IPS DF 19.7 (cell line): ENCODE measurements at places on chromosomes 12 and 14.

GRCh38 chr12:132415327-132416120 is 74.4 kb upstream of the FBRSL1 start:
- DNase-seq, result no peak

GRCh38 chr12:19052689-19053088 is 76.8 kb upstream of the PLEKHA5 start:
- no peak for DNase-seq

DNA sequence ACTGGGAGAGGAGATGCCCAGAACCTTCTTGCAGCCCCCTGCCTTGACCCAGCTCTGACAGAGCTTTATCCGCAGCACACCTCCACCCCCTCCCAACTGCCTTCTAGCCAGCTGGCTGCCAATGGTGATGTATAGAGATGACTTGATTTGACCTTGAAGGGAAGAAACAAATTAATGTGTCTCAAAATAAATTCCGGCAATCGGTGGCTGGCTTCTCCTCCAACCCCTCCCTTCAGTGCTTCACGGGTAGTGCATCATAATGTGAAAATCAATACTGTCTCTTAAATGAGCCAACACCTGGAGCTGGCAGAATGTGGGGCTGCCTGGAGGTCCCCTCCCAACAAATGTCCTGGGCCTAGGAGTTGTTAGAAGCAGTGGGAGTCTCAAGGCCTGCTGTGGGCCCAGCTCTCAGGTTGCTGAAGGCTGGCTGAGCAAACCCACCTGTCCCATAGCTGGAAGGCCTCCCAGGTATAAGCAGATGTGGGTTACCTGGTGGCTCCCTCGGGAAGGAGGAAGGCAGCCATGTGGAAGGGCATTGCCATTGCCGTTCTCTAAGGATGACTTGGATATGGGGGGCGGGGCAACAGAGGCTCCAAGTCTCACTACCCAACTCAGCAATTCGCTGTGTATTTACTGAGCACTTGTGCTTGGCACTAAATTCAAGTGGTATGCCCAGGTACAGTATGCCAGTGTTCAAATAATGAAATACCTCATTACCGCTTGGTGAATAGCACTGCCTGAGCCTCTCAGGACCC is 23.2 kb downstream of the HSPB8 start:
- no peak for DNase-seq

DNA sequence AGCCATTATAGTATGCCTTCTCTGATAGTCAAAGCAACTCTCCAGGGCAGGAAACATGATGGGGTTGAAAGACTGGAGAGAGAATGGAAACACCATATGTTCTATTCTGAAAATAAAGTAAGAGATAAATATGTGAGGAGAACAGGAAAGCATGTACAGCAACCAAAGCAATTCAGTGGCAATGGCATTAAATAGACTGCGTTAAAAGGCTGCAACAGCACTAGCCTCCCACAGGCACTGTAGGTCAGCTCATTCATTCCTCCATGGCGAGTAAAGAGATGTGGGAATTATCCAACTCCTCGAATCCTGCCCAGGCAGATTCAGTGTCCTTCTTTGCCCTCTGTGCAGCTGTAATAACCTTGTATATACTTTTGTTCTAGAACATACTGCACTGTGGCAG is 43.8 kb downstream of the ANO6 start:
- DNase-seq, result no peak

DNA sequence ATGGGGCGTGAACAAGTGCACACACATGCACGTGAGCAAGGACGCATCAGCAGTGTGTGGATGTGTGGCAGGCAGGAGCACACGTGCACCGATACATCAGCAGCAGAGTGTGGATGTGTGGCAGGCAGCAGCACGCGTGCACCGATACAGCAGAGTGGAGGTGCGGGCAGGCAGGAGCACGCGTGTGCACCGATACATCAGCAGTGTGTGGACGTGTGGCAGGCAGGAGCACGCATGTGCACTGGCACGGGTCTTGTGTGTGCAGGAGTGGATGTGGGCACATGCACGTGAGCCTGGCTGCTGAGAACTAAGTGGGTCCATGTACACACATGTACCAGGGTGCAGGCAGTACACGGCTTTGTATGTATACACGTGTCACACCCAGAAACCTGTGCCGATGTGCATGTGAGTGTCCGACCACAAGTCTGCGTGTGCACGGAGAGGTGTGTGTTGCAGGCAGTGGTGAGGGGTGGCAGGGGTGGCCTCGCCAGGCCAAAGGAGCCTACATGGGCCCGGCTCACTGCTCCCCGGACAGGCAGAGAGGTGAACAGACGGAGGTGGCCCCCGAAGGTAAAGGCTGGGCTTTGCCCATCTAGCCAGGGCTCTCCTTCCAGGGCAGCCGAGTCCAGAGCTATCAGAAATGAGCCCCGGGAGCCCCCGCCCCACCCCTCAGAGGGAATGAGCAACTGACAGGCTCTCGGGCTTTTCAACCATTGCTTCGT is 53.9 kb downstream of the RFLNA start:
- DNase-seq, result no peak

DNA sequence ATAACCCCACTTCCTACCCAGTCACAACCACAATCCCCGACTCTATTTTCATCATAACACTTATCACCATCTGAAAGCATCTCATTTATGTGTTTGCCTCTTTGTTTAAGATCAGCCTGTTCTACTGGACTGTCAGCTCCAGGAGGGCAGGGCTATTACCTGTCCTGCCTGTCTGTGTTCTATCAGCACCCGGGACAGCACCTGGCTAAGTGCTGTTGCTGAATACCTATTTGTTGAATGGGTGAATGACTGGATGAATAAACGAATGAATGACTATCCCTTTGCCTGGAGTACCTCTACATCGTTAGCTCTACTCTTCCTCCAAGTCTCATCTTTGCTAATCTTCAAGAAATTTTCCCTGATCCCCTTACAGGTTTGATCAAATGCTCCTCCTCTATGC is 69.0 kb downstream of the WSCD2 start:
- DNase-seq, result no peak

DNA sequence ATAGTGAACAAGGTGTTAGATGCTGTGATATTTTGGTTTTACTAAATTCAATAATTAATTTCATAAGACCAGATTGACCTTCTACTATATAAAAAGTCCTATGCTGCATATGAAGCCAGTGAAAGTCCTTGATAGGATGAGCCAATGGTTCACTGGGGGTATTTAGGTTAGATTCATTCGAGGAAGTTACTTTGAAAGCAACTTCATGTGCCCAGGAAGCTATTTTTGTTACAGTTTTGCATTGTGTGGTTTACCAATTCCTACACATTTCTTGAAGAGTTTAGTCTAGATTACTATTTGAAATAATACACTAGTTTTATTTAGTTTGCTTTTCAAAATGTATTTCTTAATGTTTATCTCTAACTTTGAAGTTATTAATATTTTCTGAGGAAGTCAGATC is 58.5 kb upstream of the RMST start:
- DNase-seq, result no peak

GRCh38 chr14:101248840-101249675 is 312.2 kb upstream of the DIO3 start:
- no peak for DNase-seq

DNA sequence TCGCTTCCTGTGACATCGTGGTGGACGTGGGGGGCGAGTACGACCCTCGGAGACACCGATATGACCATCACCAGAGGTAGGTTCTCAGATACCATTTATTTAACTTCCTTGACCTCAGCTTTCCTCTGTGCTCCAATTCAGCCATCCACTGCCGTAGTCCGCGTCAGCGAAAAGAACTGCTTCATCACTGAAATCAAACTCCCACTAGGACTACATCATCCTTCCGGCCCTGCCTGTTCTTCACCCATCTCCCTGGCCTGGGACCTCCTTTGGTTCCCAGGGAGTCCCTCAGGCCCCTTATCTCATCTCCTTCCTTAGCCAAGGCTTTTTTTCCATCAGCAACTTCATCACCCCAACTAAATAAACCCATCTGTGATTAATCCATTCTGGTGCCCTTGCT is 692 bp downstream of the MYG1 start:
- DNase-seq, result no peak

DNA sequence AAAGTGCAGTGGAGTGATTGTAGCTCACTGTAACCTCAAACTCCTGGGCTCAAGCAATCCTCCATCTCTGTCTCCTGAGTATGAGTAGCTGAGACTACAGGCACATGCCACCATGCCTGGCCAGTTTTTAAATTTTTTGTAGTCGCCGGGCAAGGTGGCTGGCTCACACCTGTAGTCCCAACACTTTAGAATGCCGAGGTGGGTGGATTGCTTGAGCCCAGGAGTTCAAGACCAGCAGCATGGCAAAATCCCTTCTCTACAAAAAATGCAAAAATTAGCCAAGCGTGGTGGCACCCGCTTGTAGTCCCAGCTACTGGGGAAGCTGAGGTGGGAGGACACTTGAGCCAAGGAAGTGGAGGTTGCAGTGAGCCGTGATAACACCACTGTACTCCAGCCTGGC is 219.5 kb downstream of the KLHL28 start:
- no peak for DNase-seq

DNA sequence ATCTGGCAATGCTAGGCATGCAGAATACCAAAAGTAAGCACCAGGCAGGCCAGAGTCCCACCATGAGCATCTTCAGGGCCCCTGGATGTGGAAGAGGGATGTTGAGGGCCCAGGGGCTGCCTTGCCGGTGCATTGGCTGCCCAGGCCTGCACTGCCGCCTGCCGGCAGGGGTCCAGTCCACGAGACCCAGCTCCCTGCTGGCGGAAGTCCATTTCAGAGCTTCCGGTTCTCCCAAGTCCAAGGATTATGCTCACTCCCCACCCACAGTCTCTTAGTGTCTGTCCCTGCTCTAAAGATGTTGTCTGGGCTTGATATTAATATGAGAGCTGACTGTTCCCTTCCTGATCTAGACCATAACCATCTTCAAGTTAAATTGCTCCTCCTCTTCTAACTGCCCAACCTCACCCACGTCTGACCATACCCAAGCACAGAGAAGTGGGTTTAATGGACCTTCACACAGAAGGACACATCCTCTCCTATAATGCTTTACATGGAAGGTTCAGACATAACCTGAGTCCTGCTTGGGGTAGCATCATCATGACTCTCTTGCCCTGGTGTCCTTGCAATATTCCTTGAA is 117.4 kb downstream of the DAD1 start:
- DNase-seq, result peak; percentile 9

GRCh38 chr14:28783664-28784063 is 17.1 kb downstream of the FOXG1 start:
- no peak for DNase-seq

DNA sequence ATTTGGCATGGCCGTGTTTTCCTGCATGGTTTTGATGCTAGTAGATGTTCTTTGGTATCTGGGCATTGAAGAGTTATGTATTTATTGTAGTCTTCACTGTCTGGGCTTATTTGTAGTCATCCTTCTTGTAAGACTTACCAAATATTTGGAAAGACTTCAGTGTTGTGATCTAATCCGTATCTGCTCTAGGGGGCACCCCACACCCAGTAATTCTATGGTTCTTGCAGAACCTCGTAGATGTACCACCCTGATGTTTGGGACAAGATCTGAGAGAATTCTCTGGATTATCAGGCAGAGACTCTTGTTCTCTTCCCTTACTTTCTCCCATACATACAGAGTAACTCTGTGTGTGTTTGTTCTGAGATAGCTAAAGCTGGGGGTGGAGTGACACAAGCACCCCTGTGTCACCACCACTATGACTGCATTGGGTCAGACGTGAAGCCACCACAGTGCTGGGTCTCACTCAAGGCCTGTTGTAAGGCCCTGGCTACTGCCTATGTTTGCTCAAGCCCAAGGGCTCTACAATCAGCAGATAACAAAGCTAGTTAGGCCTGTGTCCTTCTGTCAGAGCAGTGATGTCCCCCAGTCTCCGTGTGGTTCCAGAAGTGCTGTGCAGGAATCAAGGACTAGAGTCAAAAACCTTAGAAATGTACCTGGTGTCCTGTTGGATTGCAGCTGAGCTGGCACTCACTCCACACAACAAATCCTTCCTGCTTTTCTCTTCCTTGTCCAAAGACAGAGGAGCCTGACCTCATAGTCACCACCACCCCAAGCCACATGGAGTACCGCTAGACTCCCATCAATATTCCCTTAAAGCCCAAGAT is 9.6 kb downstream of the RDH16 start:
- no peak for DNase-seq

GRCh38 chr12:26056335-26056734 is 68.5 kb downstream of the BHLHE41 start:
- DNase-seq, result no peak
